ENCODE measurements at places on chromosomes 5 and 9. TPM values are rescaled to one million over a fixed set of nuclear protein-coding genes. Genes with fewer than 3 reads are reported as not detected.

Gene TEK
- total RNA-seq, result 63.0 TPM

Gene FXN
- 14.6 TPM for total RNA-seq

Gene PCDHA8
- total RNA-seq, result not detected

Gene CNTLN
- 3.9 TPM for total RNA-seq

GRCh38 chr9:116450378-116451139 lies 236.5 kb upstream of the TRIM32 start:
- no peak for DNase-seq

GRCh38 chr5:116137544-116138378 lies 52.9 kb downstream of the COMMD10 start:
- DNase-seq, result peak; percentile 45

- no peak for DNase-seq
Measured at GRCh38 chr5:154709368-154710305, 45.5 kb upstream of the LARP1 start.

DNA sequence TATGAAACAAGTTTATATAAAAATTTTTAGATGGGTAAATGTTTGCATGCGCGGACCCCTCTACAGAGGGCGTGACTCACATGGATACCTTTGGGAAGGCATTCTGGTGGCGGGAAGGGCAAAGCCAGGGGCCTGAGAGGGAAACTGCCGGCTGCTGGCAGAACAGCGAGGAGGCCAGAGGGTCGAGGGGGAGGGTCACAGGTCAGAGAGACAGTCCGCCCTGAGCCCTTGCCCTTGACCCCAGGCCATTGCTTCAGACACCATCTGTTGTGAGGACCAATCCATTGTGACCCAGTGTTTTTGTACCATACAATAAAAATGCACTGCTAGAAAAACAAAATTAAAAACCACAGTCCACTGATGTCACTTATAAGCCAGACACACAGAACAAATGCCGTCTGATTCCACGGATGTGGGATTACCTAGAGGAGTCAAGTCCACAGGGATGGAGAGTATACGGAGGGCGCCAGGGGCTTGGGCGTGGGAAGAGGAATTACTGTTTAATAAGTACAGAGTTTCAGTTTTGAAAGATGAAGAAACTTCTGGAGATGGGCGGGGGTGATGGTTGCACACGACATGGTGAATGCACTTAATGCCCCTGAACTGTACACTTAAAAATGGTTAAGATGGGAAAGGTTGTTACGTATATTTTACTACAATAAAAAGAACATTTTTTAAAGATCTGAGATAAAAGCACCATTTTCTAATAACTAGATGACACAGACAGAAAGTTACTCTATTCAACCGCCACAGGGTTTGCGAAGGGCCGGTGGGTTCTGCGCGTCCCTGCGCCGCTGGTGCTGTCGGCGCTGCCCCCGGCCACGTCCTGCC lies 12.0 kb downstream of the BTNL9 start:
- no peak for DNase-seq

All from glomerular endothelial cell (primary cell).